Posterior vena cava (tissue), 2 donors: ENCODE measurements at places on chromosomes 7 and 10. TPM values are rescaled to one million over a fixed set of nuclear protein-coding genes. Genes with fewer than 3 reads are reported as not detected.
A peak's percentile ranks its signal among the peaks of the same experiment; 100 is the strongest.

DNA sequence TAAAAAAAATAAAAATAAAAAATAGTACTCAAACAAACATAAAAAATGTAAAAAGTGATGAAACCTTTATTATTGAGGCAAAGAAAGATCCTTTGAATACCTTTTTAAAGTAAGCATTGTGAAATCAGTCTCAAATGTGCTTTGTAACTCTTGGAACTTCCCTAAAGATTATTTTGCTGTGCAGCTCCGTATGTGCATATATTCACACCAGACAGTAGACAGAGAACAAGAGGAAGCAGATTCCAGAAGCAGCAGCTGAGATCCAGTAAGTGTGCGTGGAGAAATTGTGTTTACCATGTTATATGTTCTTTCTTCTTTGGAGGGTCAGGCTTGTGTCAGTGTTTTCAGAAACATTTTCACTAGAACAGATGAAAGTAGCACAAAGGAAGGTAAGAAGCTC lies 324.9 kb downstream of the AGMO start:
- DNase-seq: no peak

DNA sequence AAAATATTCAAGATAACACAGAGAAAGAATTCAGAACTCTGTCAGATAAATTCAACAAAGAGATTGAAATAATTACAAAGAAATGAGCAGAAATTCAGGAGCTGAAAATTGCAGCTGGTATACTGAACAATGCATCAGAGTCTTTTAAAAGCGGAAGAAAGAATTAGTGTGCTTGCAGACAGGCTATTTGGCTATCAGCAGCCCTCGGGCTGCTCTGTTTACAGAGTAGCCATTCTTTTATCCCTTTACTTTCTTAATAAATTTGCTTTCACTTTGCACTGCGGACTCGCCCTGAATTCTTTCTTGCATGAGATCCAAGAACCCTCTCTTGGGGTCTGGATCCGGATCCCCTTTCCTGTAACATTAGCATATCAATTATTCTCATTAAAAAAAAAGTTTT lies 1040.0 kb downstream of the SORCS3 start:
- no peak for DNase-seq

The PI4K2A gene
- total RNA-seq: 13.8 TPM

GRCh38 chr10:71396084-71396710 lies 523 bp upstream of the CDH23 start:
- DNase-seq: peak; percentile 82

The CALML3 gene
- total RNA-seq: not detected

- no peak for DNase-seq
These were observed 61.1 kb downstream of the PWWP2B start for GRCh38 chr10:132458071-132458585.

The FAM171A1 gene
- total RNA-seq: 12.1 TPM

The NAT16 gene
- not detected for total RNA-seq

- DNase-seq: no peak
These were observed 606.6 kb downstream of the KCNMA1 start for GRCh38 chr10:77030974-77031373.

- no peak for DNase-seq
These were observed 301.3 kb downstream of the RNLS start for GRCh38 chr10:88281592-88282347.

DNA sequence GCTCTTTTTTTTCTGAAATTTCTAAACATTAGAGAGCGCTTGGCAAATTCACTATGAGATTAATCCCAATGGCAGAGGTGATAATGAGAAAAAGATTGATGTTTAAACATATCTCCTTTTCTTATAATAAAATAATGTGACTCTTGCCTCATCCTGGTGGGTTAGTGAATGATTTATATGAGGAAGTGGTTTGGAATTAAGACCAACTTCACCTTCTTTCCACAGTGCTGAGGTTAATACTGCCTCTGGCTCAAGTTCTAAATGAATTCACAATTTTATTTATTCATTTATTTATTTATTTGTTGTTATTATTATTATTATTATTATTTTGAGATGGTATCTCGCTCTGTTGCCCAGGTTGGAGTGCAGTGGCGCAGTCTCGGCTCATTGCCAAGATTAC lies 40.5 kb upstream of the ADO start:
- no peak for DNase-seq

- DNase-seq: no peak
These were observed 120.7 kb downstream of the TES start for GRCh38 chr7:116331020-116331419.

The TUBB8 gene
- not detected for total RNA-seq

DNA sequence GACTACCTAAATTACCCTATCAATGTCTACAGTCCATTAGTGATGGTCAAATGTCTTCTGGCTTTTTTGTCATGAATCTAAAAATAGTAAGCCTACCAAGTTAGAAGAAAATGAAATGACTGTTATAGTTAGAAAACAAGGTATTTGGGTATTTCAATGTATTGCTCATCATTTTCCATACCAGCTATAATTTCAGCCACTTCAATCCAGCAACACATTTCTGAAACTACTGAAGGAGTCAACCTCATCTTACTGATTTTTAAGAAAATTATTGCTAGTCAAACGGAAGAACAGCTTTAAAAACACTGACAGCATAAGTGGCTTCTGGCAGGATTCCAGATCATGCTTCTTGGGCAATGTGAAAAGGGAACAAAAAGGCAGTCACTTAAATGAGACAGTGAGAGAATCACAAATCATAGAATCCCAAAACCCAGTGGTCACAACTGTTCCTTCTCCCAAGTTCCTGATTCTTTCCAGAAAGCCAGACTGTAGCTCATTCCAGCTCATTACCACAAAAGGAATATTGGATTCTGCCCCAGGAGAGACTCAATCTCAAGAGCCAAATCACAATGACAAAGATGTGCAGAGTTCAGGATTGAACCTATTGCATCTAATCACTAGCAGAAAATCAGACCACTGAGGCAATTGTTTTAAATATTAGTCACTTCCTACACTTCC lies 61.2 kb upstream of the LRRN3 start:
- no peak for DNase-seq

The ADRB1 gene
- total RNA-seq: 0.14 TPM

- no peak for DNase-seq
These were observed 167.7 kb upstream of the INHBA start for GRCh38 chr7:41870461-41871138.

The KIF5B gene
- total RNA-seq: 171 TPM

DNA sequence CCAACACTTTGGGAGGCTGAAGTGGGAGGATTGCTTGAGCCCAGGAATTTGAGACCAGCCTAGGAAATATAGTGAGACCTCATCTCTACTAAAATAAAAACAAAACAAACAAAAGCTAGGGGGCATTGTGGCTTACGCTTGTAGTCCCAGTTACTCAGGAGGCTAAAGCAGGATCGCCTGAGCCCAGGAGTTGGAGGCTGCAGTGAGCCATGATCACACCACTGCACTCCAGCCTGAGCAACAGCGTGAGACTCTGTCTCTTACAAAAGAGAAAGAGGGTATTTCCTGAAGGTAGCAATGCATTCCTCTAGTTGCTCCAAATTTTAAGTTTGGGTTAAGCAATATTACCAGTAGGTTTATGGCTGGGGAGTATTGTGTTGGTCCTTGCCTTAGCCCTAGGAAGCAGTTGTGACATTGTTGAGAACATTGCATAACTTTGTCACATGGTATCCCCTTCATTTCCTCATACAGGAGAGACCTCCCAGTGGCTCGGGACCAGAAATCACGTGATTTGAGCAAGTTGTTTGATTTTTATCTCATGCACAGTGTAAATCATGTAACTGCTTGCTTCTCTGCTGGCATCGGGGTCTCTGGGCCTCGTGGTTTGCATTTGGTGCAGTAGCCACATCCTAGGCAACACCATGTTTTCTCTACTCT lies 23.3 kb upstream of the SMARCD3 start:
- peak; percentile 88 for DNase-seq

- DNase-seq: no peak
These were observed 126.5 kb upstream of the UNC5B start for GRCh38 chr10:71085689-71086438.

DNA sequence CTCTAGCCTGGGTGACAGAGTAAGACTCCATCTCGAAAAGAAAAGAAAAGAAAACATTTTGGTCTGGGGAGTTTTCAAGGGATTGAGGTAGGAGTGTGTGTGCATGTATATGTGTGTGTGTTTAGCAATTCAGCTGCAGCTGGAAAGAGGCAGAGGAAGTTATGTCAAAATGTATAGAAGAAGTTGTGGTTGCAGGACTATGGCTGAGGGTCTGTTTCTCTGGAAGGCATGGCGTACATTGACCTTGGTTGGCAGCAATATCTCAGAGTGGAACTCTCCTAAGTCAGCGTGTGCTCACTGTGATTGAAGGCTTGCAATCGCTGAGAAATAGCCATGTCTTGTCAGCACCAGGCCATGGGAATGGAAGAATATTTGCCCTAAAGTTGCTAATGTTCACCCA lies 28.6 kb upstream of the RHBDD2 start:
- DNase-seq: no peak

- no peak for DNase-seq
These were observed 17.7 kb downstream of the MDFIC start for GRCh38 chr7:114939484-114940097.

DNA sequence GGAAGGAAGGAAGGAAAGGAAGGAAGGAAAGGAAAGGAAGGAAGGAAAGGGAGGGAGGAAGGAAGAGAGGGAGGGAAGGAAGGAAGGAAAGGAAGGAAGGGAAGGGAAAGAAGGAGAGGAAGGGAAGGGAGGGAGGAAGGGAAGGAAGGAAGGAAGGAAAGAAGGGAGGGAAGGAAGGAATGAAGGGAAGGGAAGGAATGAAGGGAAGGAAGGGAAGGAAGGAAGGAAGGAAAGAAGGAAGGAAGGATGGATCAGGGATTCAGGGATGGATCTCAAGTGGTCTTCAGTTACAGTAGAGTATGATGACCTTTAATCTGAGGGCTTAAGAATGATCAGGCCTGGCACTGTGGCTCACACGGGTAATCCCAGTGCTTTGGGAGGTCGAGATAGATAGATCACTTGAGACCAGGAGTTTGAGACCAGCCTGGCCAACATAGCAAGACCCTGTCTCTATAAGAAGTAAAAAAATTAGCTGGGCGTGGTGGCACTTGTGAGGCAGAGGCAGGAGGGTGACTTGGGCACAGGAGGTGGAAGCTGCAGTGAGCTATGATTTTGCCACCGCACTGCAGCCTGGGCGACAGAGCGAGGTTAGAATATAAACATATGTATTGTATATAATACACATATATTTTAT lies 760 bp upstream of the FOXK1 start:
- DNase-seq: no peak

DNA sequence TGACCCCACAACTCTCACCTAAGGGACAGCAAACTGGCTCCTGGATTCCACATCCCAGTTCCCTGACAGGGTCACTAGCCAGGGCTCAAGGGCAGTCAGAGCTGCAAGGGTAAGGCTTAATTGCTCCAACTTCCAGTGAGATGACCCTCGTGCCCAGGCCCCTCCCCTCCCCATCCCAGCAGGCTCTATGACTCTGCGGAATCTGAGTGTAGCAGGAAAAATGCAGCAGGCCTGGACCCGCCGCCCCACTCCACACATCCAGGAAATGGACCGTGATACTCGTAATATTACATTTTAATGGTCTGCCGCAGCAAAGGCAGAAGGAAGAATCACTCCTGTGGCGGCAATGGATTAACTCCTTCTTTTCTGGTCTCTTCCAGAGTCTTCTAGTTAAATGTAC lies 91.7 kb upstream of the CHST15 start:
- no peak for DNase-seq

GRCh38 chr7:24637021-24637420 lies 63.8 kb downstream of the PALS2 start:
- no peak for DNase-seq

- peak; percentile 72 for DNase-seq
These were observed 98.3 kb downstream of the CHST15 start for GRCh38 chr10:123995082-123995460.

The MICU1 gene
- total RNA-seq: 57.6 TPM

GRCh38 chr10:120606051-120606764 lies 149.2 kb downstream of the PLPP4 start:
- no peak for DNase-seq

DNA sequence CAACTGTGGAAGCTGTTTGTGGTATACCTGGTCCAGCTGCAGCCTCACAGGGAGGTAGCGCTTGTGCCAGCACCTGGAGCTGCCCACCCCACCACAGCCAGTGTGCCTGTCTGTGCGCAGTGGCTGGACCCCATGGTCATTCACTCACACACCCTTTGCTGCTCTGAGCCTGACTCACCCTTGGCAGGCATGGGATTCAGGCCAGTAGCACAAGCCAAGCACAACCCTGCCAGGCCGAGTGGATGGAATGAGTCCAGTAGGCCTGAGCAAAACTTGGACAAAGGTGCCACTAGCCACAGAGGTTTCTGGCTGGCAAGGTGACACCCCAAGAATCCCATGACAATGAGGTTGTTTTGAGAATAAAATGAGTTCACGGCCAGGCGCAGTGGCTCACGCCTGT lies 19.0 kb downstream of the RBM48 start:
- DNase-seq: no peak

The ZC3HAV1L gene
- total RNA-seq: 9.2 TPM

- DNase-seq: no peak
These were observed 1.1 kb upstream of the RABGEF1 start for GRCh38 chr7:66739477-66739876.

DNA sequence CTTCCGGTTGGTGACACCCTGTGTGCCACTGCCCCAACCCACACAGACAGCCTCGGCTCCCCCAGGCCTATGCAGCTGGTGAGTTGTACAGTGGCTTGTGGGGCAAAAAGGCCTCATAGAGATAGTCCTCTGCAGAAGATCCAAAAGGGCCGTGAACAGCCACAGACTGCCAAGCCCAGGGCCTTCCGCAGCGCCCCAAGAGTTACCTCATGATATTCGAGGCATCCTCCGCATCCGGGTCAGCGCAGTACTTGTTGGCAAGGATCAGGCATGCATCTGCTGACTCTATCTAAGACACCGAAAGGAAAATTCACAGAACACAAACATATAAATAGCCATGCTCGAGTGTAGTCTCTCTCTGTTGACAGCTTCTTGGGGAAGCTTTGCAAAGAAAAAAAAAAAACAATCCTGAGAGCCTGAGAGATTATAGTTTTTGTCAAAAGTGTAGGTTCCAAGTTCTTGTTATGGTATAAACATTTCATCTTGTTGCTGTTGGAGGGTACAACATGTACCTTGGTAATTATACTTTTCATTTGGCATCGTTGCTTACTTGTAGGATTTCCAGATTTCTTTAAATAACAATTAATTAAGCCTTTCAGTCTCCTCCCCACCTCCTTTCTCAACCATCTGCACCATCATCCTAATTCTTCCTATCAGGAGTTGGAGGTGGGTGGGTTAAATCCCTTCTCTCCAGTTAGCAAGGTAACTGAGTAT lies 553.0 kb downstream of the KCNMA1 start:
- DNase-seq: no peak

DNA sequence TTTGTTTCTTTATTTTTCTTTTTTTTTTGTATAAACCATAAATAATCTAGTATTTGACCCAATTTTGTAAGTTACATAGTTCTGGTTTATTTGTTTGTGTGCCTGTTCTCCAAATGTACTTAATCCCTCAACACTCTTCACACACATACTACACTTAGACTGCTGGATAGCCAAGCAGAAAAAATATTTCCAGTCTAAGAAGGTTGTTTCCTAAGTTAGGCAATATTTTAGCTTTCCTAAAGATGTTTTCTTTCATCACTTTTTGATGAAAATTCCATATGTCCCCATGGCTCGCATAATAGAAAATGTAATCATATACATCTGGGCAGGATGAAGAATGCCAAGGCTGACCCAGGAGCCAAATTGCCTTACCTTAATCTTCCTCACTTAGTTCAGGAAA lies 105.3 kb downstream of the PPP1R3A start:
- no peak for DNase-seq
